ENCODE measurements at places on chromosomes 6 and 20.

DNA sequence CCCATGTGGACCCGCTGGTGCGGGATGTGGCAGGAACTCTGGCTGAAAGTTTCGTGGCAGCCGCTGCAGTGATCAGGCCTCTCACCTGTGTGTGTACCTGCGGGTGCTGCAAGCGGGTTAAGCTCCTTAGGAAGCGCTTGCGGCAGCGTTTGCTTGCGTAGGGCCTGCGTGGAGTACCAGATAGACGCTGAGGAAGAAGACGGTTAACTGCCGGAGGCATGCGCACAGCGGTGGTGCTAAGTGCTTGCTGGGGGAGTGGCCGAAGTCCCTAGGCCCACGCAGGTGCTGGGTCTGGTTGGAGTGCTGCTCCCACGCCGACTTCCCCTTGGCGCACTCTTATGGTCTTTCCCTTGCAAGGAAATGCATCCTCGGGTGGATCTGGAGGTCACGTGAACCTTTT lies 23.0 kb downstream of the ZSCAN31 start:
- DNase-seq = no peak

- no peak for DNase-seq
These were observed 15.4 kb downstream of the POPDC3 start for GRCh38 chr6:105164418-105164817.

- DNase-seq = no peak
These were observed 71.4 kb downstream of the GJA10 start for GRCh38 chr6:89965441-89966227.

DNA sequence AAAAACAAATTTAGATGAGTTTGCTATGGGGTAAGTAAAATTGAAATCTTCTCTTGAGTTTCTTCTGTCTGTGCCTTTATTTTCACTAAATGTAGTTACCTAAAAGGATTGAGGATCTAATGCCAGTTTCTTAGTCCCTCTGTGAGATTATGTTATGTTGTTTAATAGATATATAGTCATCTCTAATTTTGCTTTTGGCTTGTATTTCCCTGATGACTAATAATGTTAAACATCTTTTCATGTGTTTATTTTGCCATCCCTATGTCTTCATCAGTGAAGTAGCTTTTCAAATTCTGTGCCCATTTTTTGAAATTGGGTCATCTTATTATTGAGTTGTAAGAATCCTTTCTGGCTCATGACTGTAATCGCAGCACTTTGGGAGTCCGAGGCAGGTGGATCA lies 13.7 kb downstream of the QRSL1 start:
- no peak for DNase-seq

DNA sequence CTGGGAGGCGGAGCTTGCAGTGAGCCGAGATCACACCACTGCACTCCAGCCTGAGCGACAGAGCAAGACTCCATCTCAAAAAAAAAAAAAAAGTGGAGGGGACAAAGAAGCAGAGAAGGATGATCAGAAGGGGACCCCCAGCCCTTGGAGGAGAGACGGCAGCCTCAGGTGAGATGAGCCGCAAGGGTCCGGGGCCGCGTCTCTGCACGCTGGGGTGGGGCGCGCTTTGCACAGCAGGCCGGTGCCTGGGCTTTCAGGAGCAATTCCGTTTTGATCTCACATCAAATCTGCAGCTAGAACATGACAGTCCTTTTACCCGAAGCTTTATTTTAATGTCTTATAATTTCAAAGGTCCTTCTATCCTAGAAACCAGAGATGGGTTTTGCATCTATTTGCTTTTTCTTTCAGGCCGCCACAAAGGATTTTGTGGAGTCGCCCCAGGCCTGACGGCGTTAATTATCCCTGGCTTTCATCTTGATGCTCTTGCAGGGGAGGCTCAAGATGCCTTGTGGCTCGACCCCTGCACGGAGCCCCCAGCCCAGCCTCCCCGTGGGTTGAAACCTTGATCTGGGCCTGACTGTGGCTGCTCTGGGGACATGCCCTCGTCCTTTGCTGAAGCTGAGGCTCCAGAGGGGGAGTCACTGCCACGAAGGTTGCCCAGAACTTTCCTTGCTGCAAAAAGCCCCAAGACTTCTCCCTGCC lies 17.3 kb downstream of the HRH3 start:
- no peak for DNase-seq

DNA sequence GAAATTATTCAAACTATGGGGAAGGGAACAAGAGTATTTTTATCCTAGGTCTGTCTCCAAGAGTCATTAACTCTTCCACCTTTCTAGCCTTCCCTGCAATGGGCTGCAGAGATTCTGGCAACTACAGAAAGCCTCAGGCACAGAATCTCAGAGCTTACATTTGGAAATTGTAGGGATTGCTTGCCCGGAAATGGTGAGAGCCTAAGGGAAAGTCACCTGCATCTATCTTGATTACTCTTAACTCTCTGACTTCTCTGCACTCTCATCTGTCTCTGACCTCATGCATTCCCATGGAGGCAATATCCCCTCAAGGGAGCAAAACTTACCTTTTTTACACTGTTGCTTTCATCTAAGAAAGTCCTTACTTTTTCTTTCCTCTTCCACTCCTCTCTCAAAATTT lies 513.2 kb upstream of the MARCKS start:
- no peak for DNase-seq

DNA sequence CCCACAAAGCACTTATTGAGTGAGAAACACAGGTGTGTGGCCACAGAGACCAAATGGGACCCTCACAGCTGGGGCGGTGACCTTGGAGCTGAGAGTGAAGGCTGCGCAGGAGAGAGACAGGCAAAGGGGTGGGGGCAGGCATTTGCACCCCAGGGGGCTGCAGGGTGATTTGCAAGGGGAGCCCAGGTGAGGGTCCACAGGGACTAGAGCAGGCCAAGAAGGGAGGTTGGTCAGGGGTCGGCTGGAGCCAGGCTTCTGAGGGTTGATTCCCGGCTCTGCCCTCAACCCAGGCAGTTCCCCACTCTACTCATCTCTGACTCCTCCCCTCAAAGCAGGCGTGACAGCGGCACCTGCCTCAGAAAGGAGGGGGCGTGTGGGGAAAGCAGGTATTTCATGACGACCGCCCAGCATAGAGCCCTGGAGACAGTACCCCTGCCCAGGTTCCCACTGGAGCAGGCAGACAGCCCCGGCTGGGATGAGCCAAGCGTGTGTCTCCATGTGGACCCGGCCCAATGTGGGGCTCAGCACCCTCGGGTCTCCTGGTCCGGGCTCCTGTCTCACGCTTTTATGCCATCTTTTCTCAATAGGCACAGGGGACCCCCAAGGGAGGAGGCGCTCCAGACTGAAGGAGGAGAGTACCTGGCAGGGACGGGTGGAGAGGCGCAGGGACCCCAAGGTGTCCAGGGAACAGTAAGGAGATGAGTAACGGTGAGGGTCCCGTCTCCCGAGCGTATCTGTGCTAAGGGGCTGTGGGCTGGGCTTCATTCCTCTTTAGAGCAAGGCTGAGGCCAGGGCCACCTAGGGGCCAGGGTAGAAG lies 3.1 kb upstream of the MRGBP start:
- no peak for DNase-seq

- DNase-seq = no peak
These were observed 4.7 kb upstream of the CCN6 start for GRCh38 chr6:112049026-112049799.

DNA sequence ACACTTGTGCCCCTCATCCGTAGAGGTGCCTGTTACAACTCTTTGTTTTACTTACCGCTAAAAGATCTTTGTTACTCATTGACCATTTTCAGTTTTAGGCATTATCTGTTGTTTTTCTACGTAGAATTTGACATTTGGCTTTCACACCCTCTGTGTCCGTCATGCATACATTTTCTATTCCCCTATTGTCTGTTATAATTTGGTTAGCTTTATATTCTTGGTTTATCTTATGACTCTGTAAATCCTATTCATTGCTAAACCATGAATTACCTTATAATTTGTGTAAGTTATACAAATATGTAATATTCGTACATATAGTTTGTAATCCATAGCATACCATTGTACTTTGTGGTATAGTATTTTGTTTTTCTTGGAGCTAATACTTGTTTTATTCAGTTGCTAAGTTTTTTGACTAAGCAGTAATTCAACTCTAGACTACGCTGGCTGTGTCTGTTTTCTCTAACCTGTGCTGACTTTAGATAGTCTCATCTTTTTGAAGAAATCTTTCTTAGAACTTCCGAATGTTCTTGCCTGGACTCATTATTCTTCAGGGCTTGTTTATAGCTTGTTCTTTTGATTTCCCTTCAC lies 21.8 kb downstream of the CDC5L start:
- no peak for DNase-seq

DNA sequence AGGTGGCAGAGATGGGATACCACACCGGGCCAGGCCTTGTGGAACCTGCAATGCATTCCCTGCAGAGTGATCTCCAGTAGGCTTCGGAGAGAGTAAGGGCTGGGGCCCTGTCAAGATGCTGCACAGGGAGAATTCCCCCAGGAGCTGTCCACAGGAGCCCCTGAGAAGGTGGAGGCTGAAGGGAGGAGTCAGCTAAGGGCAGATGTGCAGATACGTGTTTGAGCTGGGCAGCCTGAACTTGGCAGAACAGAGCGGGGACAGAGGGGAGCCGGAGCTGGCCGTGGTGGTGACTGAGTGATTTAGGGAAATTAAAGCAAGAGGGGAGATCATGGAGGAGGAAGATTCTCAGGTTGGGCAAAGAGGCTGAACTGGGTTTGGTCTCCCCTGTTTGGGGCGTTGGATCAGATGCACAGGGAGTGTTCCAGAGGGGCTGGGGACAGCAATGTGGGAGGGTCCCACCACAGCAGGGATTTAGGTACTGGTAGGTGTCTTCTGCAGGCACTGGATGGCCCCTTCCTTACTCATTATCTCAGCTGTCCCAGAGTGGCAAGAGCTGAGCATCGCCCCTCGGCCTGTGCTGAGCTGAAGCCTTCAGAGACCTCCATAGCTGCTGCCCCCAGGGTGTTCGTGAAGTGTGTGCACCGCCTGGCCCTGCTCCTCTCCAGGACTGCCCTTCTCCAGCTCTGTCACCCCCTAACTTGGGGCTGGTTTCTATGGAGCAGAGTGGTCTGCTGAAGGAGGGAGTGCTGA lies 3.8 kb upstream of the NCR2 start:
- DNase-seq = no peak

- no peak for DNase-seq
These were observed 112.7 kb upstream of the PDE10A start for GRCh38 chr6:165775721-165776120.

GRCh38 chr6:113351173-113351834 lies 505.8 kb upstream of the MARCKS start:
- no peak for DNase-seq

- no peak for DNase-seq
These were observed 80.5 kb downstream of the PRSS35 start for GRCh38 chr6:83592770-83593394.

DNA sequence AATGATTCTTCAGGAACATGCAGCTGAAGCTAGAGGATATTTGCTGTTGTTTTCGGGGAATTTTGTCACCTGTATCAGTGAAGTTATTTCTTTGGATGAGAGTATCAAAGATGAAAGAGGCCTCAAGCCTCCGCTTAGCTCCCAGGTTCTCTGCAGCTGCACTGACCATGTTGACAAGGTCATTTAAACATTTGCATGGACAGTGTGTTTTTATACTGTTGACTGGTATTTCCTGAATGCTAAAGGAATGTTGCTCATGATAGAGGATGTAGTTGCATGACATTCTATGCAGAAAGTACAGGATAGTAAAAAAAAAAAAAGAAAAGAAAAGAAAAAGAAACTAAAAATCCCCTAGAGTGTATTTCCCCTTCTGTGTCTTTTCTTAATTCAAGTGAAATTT lies 165.6 kb upstream of the LAMP5 start:
- DNase-seq = no peak

DNA sequence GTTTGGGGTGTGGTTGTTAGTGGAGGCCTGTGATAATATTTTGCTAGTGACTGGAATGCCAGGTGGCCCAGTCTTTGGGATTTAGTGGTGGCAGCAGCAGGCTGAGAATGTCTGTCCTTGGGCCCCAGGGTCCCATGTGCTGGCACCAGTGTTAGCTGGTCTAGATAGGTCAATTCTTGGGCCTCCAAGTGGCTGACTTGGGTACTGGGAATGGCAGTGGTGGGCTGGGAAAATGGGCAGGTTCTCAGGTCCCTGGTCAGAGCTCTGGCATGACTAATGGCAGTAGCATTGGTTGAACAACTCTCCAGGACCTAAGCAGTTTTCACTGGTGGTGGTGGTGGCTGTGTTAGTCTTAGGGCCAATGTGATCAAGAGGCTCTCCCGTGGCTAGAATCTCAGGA lies 50.3 kb downstream of the OLIG3 start:
- DNase-seq = no peak

DNA sequence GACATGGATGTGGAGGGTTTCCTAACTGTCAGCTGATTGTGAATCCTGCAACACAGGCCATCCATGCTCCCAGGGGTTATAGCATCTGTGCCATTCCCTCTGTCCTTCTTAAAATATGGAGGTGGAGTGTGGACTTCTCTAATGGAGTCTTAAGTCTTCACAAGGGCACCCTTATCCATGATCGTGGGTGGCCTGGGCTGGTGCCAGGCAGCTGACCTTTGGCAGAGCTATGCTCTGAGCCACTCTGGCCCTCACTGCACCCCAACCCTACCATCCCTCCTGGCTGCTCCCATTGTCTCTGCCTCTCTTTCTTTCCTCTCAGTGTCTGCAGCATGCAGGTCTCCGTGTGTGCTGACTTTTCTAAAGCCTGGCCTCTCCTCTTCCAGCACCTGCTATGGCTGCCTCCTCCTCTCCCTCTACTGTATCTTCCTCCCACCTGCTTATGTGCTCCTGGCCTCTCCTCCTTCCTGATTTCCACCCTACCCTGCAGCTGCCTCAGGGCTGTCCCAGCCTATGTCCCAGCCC lies 11.2 kb upstream of the PCMTD2 start:
- DNase-seq = no peak

DNA sequence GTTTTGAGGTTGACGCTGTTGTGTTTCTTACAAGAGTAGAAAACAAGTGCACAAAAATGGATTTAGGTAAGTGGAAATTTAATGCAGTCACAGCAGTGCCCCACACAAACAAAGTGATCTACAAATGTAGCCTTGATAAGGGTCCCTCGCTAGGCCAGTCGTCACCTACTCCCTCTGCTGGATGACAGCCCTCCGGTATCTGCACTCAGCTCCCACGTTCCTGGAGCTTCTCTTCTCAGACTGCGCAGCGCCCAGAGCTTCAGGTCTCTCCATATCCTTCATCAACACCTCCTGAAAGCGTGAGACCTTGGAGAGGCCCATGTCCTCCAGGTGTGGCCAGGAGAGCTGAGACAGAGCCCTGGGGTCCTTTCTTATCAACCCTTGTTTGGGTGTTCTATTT lies 58.3 kb upstream of the MAP3K4 start:
- no peak for DNase-seq

- no peak for DNase-seq
These were observed 19.5 kb downstream of the OR2B2 start for GRCh38 chr6:27892649-27893058.

Data from amniotic stem cell (primary cell).